ENCODE measurements at places on chromosomes 5 and 9.

DNA sequence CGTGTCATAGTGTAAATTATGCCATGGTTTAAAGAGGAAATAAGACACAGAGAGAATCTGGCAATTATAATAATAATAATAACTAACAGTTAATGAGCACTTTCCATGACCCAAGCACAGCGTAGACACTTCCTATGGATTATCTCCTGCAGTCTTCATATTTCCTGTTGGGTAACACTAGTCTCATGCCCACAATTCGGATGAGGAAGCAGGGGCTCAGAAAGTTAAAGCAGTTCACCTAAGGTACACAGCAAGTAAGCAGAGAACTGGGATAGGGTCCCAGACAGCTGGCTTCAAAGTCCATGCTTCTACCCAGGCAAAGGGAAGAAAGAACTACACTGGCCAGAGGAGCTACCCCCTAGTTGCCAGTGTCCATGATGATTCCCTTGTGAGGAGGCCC lies 27.9 kb upstream of the TGFBI start:
- H3K36me3 ChIP-seq, result no peaks in the 10 kb centered on the region
- H3K4me1 ChIP-seq, result peaks cover 27% of the 10 kb centered on the region
- DNase-seq, result peak; percentile 85
- peak overlapping the region; percentile 7 for H3K27ac ChIP-seq

DNA sequence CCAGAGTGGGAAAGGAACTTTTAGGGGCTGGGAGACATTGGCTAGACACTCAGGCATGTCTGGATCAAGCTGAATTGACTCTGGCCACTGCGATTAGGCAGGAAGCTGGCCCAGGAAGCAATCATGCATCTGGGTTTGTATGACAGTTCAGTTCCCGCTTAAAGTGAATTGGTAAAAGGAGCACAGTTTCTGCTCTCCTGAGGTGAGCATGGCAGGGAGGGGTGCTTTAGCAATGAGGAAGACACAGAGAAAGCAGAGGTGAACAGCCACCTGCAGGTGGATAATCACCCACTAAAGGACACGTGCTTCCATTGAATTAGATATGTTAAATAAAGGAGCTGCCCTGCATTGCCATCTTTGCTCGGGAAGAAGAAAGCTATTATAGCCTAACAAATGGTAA lies 248.1 kb upstream of the MAP3K1 start:
- DNase-seq, result no peak
- no peak overlapping the region for H3K27ac ChIP-seq
- H3K27me3 ChIP-seq, result no peaks in the 10 kb centered on the region
- no peaks in the 10 kb centered on the region for H3K36me3 ChIP-seq
- H3K4me3 ChIP-seq, result no peak overlapping the region

GRCh38 chr5:138467711-138468132 lies 2.4 kb downstream of the EGR1 start:
- no peaks in the 10 kb centered on the region for H3K27me3 ChIP-seq
- DNase-seq, result no peak
- no peaks in the 10 kb centered on the region for H3K36me3 ChIP-seq
- H3K27ac ChIP-seq, result no peak overlapping the region
- peaks cover 37% of the 10 kb centered on the region for H3K4me1 ChIP-seq

DNA sequence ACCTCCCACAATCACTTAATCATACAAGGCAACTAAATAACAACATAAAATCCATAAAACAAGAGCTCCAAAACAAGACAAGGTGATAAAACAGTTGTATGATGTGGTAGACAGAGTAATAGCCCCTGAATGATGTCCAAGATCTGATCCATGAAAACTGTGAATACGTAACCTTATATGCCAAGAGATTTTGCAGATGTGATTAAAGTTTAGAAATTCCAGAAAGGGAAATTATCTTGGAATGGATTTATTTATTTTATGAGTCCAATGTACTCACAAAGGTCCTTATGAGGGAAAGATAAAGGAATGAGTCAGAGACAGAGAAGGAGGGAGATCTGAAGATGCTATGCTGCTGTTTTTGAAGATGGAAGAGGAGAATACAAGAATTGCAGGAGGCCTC lies 1775.7 kb upstream of the C9orf72 start:
- no peak for DNase-seq
- no peak overlapping the region for H3K4me3 ChIP-seq
- H3K27ac ChIP-seq, result no peak overlapping the region

- DNase-seq, result no peak
- H3K4me3 ChIP-seq, result no peak overlapping the region
- H3K4me1 ChIP-seq, result no peaks in the 10 kb centered on the region
- no peaks in the 10 kb centered on the region for H3K27me3 ChIP-seq
- H3K27ac ChIP-seq, result no peak overlapping the region
- no peaks in the 10 kb centered on the region for H3K36me3 ChIP-seq
These were observed 588.0 kb upstream of the KLF4 start for GRCh38 chr9:108077556-108077955.

DNA sequence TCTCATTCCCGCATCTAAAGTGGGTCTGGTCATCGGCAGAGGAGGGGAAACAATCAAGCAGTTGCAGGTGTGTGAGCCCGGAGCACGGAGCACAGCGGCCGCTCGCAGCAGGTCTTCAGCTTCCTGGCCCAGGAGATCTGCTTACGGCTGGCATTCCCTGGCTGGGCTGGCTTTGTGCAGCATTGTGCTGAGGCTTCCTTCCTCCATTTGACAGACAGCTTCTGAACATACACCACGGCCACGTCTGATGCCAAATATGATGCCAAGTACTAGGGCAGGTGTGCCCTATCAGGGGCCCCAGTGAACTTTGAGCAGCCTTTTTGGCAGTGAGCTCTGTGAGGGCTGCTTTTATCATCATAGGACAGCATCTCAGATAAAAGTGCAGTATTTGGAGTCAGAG lies 37.1 kb downstream of the FUBP3 start:
- H3K4me3 ChIP-seq, result no peak overlapping the region
- H3K27me3 ChIP-seq, result no peaks in the 10 kb centered on the region
- DNase-seq, result no peak
- no peak overlapping the region for H3K27ac ChIP-seq

DNA sequence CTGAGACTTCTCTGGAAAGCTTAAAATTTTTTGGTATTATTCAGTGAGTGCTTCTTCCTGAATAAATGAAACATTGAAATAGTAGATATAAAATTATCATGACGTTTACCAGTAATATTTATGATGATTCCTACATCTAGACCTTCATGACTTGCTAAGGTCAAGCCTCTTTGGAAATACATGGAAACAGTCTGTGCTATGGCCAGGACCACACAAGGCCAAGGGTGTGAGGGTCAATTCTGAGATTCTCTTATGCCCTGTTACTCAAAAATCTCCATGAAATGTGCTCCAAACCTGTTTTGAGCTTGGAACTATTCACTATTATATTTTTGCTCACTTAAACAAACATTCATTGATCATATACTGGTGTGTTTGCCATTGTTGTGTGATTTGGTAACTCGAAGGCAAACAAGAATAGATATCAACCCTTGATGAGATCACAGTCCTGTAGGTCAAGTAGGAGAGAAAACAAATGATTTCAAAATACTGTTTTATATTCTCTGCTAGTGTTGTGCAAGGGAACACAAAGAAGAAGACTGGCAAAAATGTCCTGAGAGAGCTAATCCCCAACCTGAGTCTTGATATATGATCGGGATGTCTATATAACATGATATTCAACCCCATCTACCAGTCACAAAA lies 1254.9 kb upstream of the DMAC1 start:
- H3K27ac ChIP-seq, result no peak overlapping the region
- DNase-seq, result no peak
- H3K4me3 ChIP-seq, result no peak overlapping the region
- no peaks in the 10 kb centered on the region for H3K4me1 ChIP-seq
- no peaks in the 10 kb centered on the region for H3K36me3 ChIP-seq

GRCh38 chr5:111892949-111893348 lies 136.0 kb upstream of the NREP start:
- H3K36me3 ChIP-seq, result no peaks in the 10 kb centered on the region
- H3K27me3 ChIP-seq, result no peaks in the 10 kb centered on the region
- no peaks in the 10 kb centered on the region for H3K4me1 ChIP-seq
- H3K27ac ChIP-seq, result no peak overlapping the region
- DNase-seq, result no peak
- no peak overlapping the region for H3K4me3 ChIP-seq

DNA sequence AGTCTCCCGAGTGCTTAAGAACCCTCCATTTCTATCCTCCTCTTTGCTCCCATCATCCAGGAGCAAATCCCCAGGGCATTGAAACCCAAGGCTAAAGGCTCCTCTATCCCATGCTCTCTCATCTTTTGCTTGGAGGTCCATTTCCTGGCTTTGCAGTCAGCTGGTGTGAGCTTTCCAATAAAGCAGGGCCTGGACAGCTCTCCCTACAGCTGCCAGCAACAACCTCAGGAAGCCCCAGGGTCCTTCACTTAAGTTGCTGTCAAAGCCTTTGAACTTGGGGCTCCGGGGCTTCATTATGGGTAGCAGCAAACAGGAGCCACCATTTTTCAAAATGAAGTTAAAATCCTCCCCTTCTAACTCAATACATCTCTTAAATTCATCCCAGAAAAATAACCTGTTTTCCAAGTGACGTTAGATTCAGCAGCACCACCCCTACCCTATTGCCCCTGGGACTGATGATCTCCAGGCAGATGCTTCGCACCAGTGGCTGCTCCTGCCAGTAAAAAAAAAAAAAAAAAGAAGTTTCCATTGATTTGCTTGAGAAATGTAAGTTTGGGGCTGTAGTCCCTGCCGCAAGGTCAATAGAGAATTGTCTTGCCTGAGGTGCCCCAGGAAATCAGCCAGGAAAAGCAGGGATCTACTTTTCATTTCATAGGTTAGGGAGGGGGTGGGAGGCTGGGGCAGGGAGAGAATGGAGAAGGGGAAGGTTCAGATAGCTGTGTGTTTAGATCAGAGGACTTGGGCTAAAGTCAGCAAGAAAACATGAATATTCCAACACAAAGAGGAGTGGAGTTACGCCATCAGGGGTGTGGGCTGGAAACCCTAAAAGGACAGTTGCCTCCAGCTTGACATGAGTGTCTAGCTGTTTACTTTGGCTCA lies 83.8 kb upstream of the IL6ST start:
- peaks cover 23% of the 10 kb centered on the region for H3K4me1 ChIP-seq
- no peaks in the 10 kb centered on the region for H3K27me3 ChIP-seq
- peak overlapping the region; percentile 54 for H3K27ac ChIP-seq

GRCh38 chr9:114033397-114034103 lies 44.5 kb downstream of the AMBP start:
- no peaks in the 10 kb centered on the region for H3K4me1 ChIP-seq
- DNase-seq, result peak; percentile 89
- H3K27ac ChIP-seq, result no peak overlapping the region
- H3K27me3 ChIP-seq, result no peaks in the 10 kb centered on the region

- DNase-seq, result peak; percentile 96
- H3K4me3 ChIP-seq, result no peak overlapping the region
- no peaks in the 10 kb centered on the region for H3K36me3 ChIP-seq
These were observed 4.2 kb upstream of the ENTPD8 start for GRCh38 chr9:137445275-137445807.

DNA sequence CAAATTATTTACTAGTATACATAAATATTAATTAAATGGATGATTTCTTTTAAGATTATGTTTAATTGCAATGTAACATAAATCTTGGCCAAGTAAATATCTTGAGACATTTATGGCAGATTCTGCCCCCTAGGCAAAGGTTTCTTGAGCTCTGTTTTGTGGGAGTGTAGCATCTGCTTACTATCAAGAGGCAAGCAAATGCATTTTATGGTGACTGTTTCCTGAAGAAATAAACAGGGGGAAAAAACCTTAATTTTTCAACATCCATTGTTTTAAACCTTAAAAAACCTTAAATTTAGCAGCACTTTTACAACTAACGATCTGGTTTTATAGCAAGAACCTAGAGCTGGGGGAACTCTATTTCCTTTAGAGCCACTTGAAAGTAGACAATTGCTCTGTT lies 25.7 kb upstream of the FREM1 start:
- no peak overlapping the region for H3K27ac ChIP-seq
- no peaks in the 10 kb centered on the region for H3K4me1 ChIP-seq
- H3K36me3 ChIP-seq, result no peaks in the 10 kb centered on the region
- no peaks in the 10 kb centered on the region for H3K27me3 ChIP-seq
- H3K4me3 ChIP-seq, result no peak overlapping the region

- no peaks in the 10 kb centered on the region for H3K36me3 ChIP-seq
- no peak overlapping the region for H3K27ac ChIP-seq
- H3K4me3 ChIP-seq, result no peak overlapping the region
- H3K27me3 ChIP-seq, result no peaks in the 10 kb centered on the region
- H3K4me1 ChIP-seq, result peaks cover 14% of the 10 kb centered on the region
- peak; percentile 70 for DNase-seq
These were observed 43.2 kb downstream of the GARNL3 start for GRCh38 chr9:127307802-127308201.

GRCh38 chr9:4583001-4583400 lies 79.1 kb upstream of the PLPP6 start:
- no peak overlapping the region for H3K4me3 ChIP-seq
- DNase-seq, result no peak
- peaks cover 9% of the 10 kb centered on the region for H3K36me3 ChIP-seq
- H3K27ac ChIP-seq, result no peak overlapping the region

DNA sequence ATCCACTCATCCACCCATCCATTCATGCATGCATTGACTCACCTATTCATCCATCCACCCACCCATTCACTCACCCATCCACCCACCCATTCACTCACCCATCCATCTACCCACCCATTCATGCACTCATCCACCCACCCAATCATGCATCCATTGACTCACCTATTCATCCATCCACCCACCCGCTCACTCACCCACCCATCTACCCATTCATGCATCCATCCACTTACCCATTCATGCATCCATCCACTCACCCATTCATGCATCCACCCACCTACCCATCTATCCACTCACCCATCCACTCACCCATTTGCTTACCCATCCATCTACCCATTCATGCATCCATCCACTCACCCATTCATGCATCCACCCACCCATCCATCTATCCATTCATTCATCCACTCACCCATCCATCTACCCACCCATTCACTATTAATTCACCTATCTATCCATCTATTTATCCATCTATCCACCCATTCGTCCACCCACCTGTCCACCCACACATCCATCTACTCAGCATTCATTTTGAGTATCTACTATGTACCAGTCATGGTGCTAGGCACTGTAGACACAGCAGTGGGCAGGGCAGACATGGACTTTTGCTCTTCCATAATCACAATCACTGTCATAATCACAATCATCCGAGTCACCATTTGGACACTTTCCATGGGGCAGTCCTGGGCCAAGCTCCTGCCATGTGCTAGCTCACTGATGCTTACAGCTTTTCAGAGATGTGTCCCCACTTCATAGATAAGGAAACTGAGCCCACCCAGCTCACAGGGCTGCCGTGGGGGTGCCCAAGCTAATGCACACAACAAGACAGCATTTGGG lies 34.4 kb downstream of the HMCN2 start:
- peak overlapping the region; percentile 73 for H3K27ac ChIP-seq
- DNase-seq, result no peak
- H3K4me3 ChIP-seq, result no peak overlapping the region
- H3K4me1 ChIP-seq, result peaks cover 6% of the 10 kb centered on the region
- no peaks in the 10 kb centered on the region for H3K27me3 ChIP-seq

GRCh38 chr9:114034661-114035062 lies 43.4 kb downstream of the AMBP start:
- H3K27me3 ChIP-seq, result no peaks in the 10 kb centered on the region
- H3K27ac ChIP-seq, result no peak overlapping the region
- peaks cover 50% of the 10 kb centered on the region for H3K36me3 ChIP-seq

DNA sequence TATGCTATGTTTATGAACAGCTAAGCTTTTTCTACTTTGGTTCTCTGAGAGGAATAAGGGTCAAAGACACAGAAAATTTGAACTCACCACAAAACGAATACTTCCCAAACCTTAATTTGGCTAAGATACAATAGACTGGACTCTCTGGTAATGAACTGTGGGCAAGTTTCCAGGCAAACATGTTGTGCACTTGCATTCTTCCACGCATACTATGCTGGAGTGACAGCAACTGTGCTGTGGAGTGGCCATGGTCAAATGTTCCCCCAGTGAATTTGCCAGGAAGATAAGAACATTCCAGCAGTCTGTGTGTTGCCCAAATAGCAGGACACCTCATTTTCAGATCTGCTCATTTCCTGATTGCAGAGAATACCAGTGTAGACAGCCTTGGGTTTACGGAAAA lies 275.3 kb upstream of the IL12B start:
- no peaks in the 10 kb centered on the region for H3K4me1 ChIP-seq
- peak; percentile 82 for DNase-seq
- no peak overlapping the region for H3K4me3 ChIP-seq
- H3K27me3 ChIP-seq, result no peaks in the 10 kb centered on the region
